Astrocyte of the spinal cord (primary cell): ENCODE measurements at places on chromosomes 7 and 10.

DNA sequence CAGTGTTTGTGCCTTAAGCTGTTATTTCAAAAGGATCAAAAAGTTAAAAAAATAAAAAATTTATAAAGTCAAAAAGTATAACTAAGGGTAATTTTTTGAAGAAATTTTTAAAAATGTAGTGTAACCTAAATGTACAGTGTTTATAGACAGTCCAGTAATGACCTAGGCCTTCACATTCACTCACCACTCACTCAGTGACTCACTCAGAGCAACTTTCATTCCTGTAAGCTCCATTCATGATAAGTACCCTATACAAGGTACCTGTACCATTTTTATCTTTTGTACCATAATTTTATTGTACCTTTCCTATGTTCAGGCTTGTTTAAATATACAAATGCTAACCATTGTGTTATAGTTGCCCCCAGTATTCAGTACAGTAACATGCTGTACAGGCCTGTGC is 21.5 kb downstream of the DNAJC9 start:
- DNase-seq: no peak

GRCh38 chr7:151115121-151115835 is 29.0 kb downstream of the AGAP3 start:
- no peak for DNase-seq

DNA sequence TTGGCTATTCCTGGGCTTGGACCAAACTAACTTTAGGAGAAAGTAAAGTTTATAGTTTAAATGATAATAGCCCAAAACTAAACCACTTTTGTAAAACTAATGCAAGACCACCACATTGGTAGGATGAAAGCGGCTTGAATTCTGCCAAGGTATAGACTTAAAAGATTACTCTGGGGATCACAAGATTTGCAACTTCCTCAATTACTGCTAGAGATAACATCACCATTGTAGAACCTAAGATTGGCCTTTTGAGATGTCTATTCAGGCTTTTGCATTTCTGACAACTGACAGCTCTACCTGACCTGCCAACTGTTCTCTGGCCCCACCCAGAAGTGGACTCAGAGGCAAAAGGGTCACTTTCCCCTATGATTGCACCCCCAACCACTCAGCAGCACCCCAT is 162.4 kb downstream of the TNS3 start:
- DNase-seq: no peak

GRCh38 chr10:119198438-119198837 is 8.9 kb upstream of the GRK5 start:
- DNase-seq: no peak

DNA sequence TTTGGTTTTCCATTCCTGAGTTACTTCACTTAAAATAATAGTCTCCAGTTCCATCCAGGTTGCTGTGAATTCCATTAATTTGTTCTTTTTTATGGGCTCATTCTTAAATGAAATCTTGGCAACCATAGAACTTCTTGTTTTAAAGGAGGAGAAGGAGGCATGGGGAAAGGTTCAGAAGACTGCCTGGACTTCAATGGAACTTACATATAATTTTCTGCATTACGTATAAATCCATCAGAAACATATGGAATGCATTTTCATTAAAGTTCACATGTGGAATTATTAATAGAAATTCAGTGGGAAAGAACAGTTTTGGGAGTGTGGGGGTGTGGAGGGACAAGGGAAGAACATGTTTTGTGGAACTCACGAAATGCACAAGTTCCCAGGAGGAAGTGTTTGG is 176.6 kb upstream of the PRKCQ start:
- DNase-seq: no peak

DNA sequence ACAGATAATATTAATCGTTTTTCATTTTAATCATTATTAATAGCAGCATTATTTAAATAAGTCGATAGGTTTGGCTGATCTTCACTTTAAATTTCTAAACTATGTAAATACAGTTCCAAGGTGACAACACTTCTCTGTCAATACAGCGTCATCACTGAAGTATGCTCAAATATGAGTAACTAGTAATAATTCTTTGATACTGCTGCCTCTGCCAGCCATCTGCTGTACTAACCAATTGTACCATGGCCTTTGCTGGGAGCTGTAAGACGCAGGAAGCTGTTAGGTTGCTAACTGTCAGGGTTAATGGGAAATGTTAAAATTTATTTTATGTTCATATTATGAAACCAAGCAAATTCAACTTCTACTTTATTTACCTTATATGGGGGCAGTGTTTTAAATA is 1650.5 kb upstream of the LRRTM3 start:
- DNase-seq: no peak

DNA sequence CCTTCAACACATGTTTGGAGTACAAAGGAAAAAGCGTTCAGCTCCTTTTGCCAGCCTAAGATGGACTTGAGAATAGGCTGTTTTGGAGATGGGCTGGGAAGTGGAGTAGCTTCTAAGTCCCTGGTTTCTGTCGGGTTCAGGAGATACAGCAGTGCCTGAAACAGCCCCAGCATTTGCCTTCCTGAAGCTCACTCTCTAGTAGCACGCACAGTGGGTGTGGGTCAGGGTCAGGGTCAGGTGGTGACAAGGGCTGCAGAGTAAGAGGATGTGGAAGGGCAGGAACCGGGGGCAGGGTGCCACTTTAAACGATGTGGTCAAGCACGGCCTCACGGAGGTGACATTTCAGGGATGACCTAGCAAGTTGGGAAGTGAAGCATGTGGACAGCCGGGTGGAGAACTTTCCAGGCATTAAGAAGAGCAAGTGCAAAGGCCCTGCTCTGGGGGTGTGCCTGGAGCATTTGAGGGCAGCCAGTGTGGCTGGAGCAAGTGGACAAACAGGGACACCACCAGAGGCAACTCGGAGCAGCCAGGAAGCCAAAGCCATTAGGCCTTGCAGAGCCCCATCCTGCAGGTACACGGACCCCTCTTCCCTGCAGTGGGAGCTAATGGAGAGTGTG is 382.2 kb upstream of the ZMIZ1 start:
- DNase-seq: no peak

- no peak for DNase-seq
Observed at GRCh38 chr10:131177431-131178327, 133.8 kb downstream of the TCERG1L start.

DNA sequence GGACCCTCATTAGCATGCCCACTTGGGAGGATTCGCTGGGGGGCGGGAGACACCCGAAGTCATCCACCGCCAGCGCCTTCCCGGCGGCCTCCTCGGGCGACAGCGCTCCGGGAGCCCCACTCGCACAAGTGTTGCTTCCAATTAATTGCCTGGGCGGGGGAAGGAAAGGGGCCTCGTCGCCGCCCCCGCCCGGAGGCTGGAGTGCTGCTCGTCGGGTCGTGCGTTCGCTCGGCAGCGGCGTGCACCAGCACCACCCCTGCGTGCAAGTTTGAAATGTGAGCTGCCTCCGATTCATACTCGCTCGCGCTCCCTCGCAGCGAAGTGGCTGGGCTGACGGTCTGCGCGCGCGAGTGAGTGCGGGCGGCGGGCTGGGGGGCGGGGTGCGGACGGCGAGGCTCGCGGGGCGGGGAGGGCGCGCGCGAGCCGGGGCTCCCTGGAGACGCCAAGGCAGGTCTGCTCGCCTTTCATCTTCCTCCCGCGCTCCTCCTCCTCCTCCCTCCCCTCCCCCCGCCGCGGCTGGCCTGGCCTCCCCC is 104.6 kb upstream of the PPIF start:
- peak; percentile 82 for DNase-seq

DNA sequence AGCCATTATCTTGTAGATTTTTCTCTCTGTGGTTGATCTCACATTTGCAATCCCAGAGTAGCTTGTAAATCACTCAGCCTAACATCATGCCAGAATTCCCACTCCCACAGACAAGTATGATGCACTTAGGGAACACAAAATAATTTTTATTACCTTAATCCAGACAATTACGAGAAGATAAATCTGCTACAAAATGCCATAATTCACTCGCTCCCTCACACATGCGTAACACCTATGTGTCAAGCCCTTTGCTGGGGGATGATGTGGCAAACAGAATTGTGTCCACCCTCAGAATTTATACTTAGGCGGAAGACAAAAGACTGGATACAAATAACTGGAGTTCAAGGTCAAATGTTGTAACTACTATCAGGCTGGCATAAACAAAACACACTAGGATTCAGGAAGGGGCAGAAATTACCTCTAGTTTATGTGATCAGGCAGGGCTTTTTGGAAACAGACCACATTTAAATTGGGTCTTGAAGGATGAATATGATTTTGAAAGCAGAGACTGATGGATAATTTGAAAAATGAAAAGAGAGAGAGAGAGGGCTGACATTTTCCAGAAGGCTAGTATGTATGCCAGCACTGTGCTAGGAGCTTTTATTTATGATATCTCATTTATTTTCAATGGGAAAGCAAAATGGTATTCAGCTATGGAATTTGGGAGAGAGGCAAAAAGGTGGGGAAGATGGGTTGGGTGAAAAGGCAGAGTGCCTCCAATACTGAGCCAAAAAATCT is 69.8 kb downstream of the DOCK4 start:
- no peak for DNase-seq

DNA sequence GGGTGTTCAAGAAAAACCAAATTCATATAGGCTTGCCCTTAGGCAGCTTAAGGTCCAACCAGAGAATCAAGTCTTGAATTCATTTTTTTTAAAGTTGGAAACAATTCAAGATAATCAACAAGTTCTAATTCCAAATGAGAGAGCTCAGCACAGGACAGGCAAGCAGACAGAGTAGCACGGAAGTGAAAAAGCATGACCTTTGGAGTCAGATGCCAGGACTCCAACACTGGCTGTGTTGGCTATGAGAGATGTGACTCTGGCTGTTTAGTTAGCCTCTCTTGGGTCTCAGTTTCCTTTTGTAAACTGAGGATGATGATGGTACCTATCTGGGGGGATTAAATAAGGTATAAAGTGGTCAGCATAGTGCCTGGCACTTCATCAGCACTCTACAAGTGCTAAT is 49.3 kb downstream of the FBXW4 start:
- DNase-seq: no peak

GRCh38 chr7:28182071-28182471 is 1.5 kb upstream of the JAZF1 start:
- no peak for DNase-seq

- peak; percentile 82 for DNase-seq
Observed at GRCh38 chr10:97028126-97028831, 157.5 kb downstream of the SLIT1 start.

DNA sequence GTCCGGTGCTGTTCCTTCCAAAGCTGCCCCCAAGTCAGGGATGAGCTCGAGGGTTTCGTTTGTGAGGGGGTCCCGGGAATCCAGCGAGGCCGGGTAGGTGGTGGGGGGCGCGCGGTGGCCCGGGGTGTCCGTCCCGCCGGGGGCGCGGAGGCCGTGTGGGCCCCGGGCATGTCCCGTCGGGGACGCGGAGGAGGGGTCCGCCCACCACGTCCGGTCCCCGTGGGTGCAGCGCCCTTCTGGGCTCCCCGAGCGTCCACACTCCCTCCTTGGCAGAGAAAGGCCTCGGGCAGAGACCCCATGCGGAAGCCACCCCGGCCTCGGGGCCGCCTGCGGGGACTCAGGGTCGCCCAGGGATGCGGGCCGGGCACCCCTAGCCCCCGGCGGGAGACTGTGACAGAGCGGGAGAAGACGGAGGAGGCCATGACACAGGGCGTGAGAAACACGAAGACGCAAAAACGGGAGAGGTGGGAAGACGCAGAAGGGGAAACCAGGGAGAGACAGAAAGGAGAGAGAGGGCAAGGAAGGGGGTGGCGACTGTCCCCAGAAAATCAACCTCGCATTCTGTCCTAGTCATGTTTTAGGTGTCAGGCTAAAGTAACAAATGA is 640 bp upstream of the ZNF425 start:
- peak; percentile 42 for DNase-seq

DNA sequence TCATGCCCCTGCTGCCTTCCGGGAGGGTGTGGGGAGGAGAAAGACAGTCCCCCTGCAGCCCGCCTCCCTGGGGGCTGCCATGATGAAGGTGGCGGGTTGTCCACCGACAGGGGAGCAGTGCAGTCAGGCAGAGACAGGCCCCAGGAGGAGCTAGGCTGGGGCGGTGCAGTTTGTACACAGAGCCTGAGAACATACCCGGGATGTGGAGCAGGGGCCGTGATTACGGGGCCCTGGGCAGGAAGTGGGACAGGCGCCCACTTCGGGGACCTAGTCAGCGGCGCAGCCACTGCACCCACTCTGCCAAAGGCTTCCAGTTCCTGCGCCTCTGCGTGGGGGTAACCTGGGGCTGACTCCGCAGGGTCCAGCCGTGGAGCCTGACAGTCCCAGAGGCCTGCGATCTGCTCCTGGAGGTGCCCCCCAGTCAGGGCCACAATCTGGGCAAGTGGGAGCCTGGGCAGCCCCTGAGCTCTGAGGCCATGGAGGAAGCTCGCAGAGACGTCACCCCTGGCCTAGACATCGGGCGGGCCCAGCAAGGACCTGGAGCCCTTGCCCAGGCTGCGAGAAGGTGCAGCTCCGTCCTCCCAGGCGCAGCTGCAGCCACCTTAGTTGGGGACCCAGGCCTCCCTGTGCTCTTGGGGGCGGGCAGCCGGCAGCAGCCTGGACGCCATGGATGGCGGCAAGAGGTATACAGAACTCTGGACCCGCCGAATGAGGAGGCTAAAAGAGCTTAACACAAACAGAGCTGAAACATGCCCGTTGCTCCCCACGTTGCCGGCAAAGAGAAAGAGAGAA is 1356.8 kb downstream of the XPNPEP1 start:
- DNase-seq: no peak

DNA sequence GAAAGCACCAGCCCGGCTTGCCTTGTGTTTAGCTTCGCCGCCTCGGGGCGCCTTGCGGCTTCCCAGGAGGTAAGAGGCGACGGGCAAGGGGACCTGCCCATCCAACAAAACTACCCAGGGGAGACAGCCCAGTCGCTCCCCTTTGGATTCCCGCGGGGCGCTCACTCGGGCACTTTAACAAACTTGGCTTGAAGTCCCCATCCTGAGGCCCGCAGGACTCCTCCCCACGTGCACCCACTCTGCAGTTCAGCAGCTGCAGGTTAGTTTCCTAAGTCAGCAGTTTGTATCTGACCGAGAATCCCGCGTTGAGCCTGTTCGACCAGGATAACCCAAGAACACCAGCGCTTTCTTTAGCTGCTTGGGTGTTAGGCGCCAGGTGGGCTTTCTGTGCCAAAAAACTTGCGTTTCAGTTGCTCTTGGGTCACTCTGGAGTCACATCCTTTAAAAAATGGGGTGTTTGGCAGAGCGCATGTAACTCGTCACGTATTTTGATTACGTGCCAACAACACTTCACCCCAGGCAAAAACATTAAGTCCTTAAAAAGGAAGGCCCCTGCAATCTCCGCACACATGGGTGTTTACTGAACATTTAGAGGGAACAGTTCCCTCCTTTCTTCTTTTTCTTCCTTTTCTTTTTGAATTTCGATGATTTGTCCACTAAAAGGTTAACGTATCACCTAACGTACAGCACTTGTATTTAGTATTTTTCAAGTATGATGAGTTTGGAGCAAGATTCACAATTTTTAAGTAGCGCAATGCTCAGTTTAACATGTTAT is 876 bp downstream of the DNAH11 start:
- peak; percentile 8 for DNase-seq
